ENCODE measurements at places on chromosomes 3 and 15. TPM values are rescaled to one million over a fixed set of nuclear protein-coding genes. Genes with fewer than 3 reads are reported as not detected.

DNA sequence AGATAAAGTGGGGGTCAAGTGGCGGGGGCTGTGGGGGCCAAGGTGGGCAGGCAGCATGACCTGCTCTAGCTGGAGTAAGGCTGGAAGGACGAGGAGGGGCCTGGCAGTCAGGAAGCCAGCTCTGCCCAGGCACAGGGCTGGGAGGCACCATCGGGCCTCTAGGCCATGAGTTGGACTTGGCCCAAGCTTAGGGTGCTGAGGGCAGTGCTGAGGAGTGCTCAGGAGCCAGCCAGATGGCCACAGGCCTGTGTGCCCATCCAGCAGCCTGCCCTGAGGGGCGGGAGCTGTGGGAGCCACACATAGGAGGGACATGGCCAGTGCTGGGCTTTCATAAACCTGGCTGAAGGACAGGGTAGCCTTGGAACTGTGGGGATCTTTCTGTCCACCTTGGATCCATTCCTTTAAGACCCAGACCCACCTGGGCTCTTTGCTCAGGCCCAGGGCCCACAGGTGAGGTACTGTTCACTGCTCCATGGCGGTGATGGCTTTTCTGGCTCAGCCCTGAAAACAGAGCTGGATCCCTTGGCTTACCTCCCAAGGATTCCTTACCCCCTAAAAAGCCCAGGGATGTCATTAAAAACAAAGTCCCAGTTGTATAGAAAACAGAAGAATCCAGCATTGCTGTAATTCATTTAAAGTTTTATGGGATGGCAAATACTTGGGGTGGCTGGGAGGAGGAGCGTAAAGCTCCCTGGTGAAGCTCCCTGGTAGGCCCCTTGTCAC, 137.0 kb downstream of the DNAJB8 start:
- DNase-seq, result no peak
- H3K27ac ChIP-seq, result no peak overlapping the region
- no peaks in the 10 kb centered on the region for H3K27me3 ChIP-seq
- H3K4me1 ChIP-seq, result peaks cover 4% of the 10 kb centered on the region

DNA sequence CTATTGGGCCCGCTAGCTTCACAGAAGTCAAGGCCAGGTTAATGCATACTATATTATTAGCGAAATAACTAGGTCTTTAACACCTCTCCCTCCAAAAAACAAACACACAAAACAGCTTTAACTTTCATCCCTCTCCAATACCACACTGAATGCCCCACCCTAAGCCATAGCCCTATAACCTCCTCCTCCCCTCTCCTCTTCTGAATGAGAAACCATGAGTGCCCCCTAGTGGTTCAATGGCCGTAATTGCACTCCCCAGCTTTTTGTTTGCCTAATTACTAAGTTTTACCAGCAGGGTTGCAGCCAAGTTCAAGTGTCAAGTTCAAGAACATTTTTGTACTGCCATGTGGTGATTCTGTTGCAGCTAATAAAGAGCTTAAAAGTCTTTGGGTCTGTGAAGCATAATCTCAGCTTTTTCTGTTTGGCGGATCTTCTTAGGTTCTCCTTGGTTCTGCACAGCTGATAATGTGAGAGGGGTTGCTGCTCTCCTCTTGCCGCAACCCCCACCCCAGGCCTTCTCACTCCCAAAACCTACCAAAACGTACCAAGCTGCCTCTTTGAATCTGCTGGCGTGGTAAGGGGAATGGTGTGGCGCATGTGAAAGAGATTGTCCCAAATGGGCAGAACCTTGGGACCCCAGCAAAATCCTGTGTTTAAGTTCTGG, 57.9 kb downstream of the RPL22L1 start:
- DNase-seq, result peak; percentile 65
- H3K27ac ChIP-seq, result no peak overlapping the region
- H3K27me3 ChIP-seq, result no peaks in the 10 kb centered on the region

- no peak overlapping the region for H3K27ac ChIP-seq
- H3K4me3 ChIP-seq, result no peak overlapping the region
- peaks cover 26% of the 10 kb centered on the region for H3K4me1 ChIP-seq
- H3K36me3 ChIP-seq, result peaks cover 8% of the 10 kb centered on the region
- no peaks in the 10 kb centered on the region for H3K27me3 ChIP-seq
Observed at GRCh38 chr3:37255990-37256308, 81.6 kb upstream of the LRRFIP2 start.

DNA sequence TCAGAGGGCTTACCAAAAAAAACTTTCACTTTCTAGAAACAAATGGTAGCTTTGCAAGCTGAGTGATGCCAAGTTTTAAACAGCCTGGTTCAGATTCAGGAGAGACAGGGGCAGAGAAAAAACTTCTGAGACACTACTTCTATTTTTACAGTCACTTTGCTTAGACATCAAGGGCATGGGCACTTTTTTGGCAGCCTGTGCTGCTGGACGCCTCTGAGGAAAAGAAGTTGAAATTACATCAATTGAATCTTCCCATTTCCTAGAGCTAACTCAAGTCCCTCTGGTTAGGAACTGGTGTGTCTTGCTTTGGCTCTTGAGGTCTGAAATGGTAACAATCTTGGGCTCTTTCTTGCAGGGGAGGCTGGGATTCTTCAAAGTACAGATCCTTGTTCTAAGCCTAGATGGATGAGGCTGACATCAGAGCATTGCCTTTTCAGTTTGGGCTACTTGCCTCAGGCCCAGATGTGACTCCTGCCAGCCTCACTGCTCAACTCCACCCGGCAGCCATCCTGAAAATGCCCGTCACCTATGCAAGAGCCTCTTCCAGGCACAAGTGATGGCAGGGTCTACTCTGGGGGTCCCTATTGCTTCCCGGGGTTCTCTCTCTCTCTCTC, 357.5 kb downstream of the FOXP1 start:
- no peak for DNase-seq
- no peaks in the 10 kb centered on the region for H3K27me3 ChIP-seq
- peak overlapping the region; percentile 98 for H3K27ac ChIP-seq
- H3K4me3 ChIP-seq, result no peak overlapping the region
- peaks cover 18% of the 10 kb centered on the region for H3K36me3 ChIP-seq

GRCh38 chr15:67022587-67023105, 42.8 kb upstream of the SMAD3 start:
- DNase-seq, result no peak
- peaks cover 16% of the 10 kb centered on the region for H3K4me1 ChIP-seq
- no peak overlapping the region for H3K4me3 ChIP-seq
- no peaks in the 10 kb centered on the region for H3K36me3 ChIP-seq

DNA sequence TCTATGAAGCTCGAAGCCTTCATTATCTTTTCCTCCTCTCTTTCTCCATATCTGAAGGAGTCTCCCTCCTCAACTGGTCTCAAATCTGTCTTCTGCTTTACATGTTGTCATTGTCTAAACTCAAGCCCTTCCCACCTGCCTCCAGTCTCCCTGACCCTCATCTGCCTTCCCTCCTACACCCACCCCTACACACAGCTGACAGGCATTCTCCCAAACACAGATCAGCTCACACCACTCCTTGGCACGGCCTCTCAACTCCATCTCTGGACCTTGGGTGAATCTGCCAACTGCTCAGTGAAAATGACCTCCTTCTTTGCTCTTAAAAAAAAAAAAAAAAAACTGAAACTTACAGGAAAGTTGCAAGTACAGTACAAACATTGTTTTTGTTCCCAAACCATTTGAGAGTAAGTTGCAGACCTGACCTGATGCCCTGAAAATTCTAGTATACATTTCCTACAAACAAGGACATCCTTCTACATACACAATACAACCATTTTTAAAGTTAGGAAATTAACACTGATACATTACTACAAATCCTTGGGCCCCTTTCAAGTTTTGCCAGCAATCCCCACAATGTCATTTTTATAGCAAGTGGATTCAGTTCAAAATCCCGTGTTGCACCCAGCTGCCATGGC, 49.4 kb upstream of the UBE2E1 start:
- no peak overlapping the region for H3K4me3 ChIP-seq
- peaks cover 2% of the 10 kb centered on the region for H3K27me3 ChIP-seq
- no peaks in the 10 kb centered on the region for H3K36me3 ChIP-seq

DNA sequence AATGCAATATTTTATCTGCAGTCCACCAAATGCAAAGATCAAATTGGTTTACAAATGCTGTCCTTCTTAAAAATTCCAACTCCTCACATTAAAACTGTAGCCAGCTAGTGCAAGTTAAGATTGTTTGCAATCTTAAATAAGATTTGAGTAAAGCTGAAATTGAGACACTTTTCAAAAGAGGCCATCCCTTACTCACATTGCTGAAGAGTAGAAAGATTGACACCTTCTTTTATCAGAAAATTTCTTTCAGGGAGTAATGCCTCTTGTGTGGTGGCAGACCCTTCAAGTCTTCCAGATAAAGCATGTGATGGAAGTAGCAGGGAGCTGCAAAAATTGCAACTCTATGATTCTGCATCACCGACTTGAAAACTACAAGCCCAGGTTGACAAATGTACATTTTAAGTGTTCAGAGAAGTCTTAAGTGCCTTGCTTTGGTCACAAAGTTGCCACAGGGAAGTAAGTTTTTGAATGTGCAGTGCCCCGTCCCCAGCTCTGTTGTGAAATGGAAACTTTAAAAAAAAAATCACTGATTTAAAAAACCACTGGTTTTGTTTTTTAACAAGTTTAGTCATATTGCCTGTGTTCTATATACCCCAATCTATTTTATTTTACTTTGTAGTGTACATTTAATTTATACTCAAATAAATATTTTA, 12.6 kb downstream of the CD86 start:
- H3K4me3 ChIP-seq, result no peak overlapping the region
- H3K27ac ChIP-seq, result no peak overlapping the region
- DNase-seq, result no peak
- no peaks in the 10 kb centered on the region for H3K27me3 ChIP-seq

Gene PHLDB2
- 6.7 TPM for polyA plus RNA-seq

Gene SLC9C1
- not detected for polyA plus RNA-seq

All from naive B cell (primary cell).